ENCODE measurements at places on chromosomes 13 and 19.

DNA sequence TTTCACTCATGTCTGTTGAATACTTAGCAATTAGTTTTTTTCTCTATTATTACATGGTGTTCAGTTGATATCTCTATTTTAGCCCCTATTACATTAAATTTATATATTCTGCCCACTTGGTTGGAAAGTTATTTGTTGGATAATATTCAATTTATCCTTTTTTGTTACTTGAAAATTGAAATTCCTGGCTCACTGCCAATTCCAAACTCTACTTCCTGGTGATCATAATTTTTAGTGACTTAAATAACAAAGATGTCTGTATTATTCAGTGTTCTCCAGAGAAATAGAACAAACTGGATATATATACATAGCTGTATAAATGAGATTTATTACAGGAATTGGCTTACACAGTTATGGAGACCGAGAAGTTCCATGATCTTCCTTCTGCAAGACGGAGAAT is 93.6 kb downstream of the GPC5 start:
- DNase-seq: no peak

DNA sequence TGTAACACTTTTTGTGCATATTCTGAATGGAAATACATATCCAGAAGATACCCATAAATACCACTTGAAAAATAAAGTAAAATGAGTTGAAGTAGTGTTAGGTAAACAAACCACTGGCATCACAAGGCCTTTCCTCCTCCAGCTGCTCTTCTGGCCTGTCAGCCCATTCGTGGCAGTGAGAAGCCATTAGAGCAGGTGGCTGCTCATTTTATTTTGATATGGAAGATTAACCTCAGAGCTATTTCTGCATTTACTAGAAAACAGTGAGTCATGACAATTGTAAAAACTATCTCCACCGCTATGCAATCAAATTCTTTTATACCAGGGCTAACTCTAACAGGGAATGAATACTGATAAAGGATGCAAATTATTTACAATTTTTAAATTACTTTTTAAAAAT is 2898.1 kb downstream of the PCDH9 start:
- DNase-seq: no peak

DNA sequence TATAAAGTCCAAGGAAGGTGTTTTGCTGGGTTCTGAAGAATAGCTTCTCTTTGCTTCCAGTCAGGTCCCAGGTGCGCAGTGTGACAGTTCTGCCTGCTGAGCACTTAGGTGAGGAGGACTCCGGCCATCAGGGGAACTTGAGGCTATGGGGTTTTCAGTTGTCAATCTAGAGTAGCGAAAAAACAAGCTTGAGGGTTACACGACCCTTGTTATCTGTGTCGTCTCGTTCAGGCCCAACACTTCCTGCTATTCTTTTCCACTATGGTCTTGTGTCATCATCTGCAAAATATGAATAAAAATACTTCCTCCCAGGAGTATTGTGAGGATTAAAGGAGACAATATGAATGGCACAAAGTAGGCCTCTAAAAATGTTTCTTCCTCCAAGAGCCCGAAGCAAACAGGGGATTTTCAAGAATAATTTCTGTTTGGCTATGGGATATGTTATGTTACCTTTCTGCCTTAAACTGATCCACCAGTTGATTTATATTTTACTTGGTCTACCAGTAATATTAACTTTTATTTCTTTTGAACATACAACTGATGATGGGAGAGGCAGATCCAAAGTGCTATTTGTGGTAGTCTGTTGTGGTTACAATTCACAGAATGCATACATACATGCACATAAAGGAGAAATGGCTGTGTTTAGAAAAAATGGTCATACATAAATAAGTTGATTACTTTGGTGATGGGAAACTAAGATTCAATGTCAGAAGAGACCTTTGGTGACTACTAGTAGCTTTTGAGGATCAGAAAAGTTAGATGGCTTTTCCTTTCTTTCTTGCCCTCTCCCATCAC is 40.5 kb upstream of the RCBTB2 start:
- DNase-seq: no peak

DNA sequence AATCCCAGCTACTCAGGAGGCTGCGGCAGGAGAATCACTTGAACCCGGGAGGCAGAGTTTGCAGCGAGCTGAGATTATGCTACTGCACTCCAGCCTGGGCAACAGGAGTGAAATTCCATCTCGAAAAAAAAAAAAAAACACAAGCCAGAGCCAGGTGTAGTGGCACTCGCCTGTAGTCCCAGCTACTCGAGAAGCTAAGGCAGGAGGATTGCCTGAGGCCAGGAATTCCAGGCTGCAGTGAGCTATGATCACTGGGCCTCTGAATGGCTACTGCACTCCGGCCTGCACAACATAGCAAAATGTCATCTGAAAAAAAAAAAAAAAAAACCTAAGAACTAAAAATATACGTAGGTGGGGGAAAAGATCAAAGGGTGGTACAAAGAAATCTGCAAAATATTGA is 19.4 kb downstream of the EPS15L1 start:
- DNase-seq: no peak

DNA sequence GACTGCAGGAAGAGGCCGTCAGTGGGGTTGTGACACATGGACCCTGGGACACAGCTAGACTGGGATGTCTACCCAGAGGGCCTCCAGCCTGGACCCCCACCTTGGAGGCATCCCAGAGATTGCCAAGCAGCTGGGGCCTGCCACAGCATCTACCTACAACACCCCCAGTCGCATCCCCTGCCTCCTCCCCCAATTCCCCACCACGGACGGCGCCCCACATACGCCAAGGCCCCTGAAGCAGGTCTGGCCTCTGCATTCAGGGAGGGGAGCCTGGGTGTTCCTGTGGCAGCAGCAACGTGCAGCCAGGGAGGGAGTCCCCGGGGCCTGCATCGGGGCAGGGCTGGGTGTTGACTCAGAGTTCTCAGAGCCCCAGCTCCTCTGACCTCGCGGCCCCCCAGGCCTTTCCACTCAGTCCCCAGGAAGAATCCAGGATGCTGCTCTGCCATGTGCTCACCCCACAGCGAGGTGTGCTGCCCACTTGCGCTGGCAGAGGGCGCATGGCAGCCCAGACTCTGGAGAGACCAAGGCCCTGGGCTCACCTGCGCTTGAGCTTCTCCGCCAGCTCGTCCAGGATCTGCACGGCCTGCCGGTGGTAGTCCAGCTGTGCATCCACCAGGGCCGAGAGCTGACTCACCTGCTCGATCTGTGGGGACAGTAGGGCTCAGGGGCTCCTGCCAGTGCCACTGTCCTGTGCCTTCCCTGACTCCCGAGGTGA is 19.6 kb downstream of the MPND start:
- no peak for DNase-seq

DNA sequence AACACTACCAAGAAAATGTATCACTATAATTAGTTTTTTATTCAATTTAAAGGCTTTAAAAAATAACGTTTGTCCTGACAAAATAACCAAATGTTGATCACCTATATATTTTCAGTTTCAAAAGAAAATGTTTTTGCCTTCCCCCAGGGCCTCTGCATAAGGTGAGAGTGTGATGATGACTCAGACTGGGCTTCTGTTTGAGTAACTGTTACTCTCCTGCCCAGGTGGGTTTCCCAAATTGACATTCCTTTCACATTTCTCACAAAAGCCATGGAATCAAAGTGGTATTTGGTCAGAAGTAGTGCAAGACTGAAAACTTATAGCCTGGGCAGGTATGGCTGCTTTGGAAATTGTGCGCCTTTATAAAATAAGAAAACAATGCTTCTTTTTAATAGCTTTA is 180.6 kb downstream of the COG6 start:
- no peak for DNase-seq

GRCh38 chr19:12581100-12581499 is 29.5 kb downstream of the ZNF490 start:
- peak; percentile 5 for DNase-seq

- peak; percentile 18 for DNase-seq
These were observed 651 bp upstream of the POLR1D start for GRCh38 chr13:27621116-27621365.

GRCh38 chr19:1228161-1228957 is 9.4 kb downstream of the CBARP start:
- no peak for DNase-seq

DNA sequence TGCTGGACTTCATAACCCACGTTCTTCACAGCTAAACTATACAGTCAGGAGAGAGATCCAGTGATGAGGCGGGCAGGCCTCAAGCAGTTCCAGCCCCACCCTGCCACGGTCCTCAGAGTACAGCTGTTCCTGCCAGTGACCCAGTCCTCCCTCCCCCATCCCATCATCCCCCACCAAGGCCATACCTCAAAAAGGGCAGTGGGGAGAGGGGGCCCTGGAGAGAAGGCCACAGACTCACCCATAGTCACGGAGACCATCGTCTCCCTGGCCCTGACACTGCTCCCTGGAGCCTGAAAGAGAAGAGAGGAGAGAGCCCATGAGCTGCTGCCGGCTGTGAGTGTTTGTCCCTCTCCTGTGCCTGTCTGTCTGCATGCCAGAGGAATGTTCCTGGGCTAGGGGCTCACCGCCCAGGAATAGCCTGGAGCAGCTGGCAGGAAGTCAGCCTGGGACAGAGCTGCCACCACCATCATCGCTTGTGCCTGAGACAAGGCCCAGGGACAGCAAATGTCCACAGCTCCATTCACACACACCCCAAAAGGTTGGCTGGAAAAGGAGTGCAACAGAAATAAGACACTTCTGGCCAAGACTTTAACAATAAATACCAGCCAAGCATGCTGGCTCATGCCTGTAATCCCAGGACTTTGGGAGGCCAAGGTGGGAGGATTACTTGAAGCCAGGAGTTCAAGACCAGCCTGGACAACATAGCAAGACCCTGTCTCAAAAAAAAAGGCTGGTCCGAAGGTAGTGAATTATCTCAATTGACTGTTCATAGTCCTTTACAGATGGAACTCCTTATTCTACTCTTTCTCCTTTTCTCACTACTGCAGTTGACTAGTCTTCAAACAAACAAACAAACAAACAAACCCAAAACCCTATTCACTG is 6.4 kb downstream of the C19orf47 start:
- DNase-seq: no peak

DNA sequence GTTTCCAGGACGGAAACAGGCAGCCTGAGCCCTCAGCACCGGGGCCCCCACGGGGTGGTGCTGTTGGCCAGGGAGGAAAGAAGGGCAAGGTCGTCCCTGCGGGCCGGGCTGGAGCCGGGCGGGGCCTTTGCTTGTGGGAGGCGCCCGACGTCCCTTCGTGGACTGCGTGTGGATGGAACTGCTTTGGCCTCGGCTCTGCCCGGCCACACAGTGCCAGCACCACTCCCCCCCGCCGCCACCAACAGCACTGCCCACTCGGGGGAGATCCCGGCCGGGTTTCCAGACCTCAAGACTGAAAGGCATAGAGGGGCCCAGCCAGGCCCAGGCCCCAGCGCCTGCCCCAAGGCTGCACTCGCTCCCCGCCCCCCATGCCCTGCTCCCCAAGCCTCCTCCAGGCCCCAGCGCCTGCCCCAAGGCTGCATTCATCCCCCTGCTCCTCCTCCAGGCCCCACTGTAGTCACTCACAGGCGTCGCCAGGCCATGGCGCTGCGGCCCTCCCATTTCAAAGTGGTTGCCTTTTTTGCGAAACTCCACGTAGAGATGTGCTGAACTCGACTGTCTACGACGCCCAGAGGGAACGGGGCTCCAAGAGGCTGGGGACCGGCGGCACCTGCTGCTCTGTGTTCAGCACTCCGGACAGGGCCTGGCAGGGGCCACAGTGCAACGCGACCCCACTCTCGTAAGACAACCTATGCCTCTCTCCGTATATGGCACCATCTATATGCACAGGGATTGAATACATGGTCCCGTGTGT is 22.5 kb downstream of the C13orf46 start:
- peak; percentile 70 for DNase-seq

GRCh38 chr13:93621051-93621450 is 394.4 kb downstream of the GPC6 start:
- DNase-seq: no peak

DNA sequence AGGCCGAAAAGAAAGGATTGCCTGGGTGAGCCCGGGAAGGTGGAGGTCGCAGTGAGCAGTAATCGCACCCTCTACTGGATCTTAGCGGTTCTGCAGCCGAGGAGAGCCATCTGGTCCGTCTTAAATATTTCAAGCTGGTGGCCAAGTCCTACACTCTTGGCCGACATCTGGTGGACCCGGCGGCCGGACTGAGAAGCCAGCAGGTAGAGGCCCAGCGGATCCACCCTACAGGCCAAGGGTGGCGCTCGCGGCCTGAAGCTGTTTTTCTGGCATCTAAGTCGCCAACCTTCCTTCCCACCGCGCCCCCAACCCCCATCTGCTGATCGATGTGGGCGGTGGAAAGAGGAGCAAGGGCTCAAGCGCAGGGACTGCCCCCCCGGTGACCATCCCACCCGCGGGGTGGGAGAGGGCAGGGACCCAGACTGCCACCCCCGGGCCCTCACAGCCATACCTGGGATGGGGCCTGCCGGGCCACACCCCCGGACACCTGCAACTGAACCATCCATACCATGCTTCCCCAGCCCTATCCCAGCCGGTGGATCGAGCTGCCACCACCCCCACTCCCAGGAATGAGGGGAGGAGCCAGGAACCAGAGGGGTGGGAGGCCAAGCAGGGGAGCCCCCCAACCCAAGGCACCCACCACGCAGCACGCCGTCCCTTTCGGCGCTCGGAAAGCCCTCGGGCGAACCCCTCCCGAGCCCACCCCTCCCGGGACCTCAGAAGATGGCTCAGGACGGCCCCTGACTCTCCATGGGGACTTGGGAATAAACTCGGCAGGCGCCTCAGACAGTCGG is 46.3 kb upstream of the ZNF730 start:
- DNase-seq: peak; percentile 27

DNA sequence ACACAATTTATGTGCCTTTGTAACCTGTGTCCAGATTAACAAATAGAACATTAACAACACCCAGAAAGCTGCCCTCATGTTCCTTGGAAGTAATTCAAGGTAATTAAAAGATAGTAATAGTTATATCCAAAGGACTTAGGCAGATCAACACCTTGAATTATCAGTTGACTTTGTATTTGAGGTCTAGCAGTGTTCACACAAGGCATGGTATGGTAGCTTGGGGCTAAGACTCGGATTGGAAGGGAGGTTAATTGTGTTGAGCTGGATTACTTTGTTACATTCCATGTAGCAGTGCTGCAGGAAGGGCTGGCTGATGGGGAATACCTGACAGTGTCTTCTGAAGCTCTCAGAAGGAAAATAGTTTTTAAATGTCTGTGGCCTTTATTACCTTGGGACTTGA is 16.8 kb downstream of the SLC25A15 start:
- DNase-seq: no peak

- no peak for DNase-seq
These were observed 1.7 kb downstream of the ATP13A1 start for GRCh38 chr19:19661675-19662251.

DNA sequence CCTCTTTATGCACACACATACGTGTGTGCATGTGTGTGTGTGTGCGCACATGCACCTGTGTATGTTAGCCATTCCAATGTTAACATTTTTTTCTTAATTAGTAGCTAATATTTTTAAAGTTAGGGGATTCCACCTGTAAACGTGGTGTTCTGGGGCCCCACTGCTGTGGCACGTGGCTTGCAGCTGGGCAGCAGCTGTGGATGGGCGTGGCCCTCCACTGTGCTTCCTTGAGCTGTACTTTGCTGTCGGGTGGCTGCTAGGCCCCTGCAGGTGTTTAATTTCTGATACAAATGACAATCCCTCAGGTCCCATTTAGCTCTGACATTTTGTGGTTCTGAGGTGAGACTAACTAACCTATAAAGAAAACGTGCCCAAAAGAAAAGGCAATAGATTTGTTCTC is 58.9 kb upstream of the GJB6 start:
- no peak for DNase-seq

GRCh38 chr13:75294110-75294509 is 187.9 kb downstream of the TBC1D4 start:
- DNase-seq: no peak

- DNase-seq: no peak
These were observed 6.6 kb upstream of the CD79A start for GRCh38 chr19:41870401-41870873.

- DNase-seq: no peak
These were observed 72.5 kb upstream of the MTIF3 start for GRCh38 chr13:27522847-27523246.
